NCI-H510A (cell line): ENCODE measurements at places on chromosomes 5 and 9.
A peak's percentile ranks its signal among the peaks of the same experiment; 100 is the strongest.

GRCh38 chr9:136711751-136712689 lies at the start of gene DIPK1B:
Gene DIPK1B (plus strand): TSS chr9:136712572. CDS start chr9:136712666, 94 bp downstream.
- DNase-seq, result peak; percentile 41

GRCh38 chr5:179407191-179408175 lies 62.2 kb upstream of the ADAMTS2 start:
- DNase-seq, result no peak

- DNase-seq, result no peak
Observed at GRCh38 chr9:135908754-135909204, 1.4 kb upstream of the CAMSAP1 start.

DNA sequence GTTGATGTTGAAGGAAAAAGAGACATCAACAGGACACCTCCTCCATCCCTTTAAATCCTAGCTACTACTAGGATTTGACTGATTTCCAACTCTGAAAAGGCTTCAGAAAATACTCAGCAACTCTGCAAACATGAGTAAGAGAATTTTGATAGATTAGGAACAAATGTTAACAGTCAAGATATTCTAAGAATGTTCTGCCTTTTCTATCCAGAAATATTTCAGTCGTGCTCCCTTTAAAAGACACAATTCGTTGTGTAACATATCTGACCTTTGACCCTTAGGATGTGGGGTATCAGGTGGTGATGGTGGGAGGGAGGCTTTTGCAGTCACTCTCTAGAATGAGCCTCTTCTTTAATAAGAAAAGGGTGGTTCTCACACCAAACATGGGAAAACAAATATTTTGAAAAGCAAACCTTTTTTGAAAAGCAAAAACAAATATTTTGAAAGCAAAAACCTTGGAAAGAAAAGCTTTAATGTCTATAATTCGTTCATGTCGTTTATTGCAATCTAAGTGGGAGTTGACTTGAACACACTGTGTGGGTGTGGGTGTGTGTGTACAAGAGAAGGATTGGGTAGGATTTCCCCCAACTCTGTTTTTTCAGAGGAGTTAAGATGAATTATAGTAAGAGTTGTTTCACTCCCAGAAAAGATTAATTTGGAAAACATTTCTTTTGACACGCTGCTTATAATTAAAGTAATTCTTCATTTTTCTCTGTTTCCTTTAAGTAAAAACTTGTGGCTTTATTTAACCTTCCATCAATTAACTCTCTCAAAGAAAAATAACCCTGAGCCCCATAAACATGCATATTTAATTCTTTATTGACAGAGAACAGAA lies 152.8 kb downstream of the TMEM167A start:
- DNase-seq, result no peak

- DNase-seq, result no peak
Observed at GRCh38 chr5:168156170-168156569, 135.3 kb upstream of the WWC1 start.

DNA sequence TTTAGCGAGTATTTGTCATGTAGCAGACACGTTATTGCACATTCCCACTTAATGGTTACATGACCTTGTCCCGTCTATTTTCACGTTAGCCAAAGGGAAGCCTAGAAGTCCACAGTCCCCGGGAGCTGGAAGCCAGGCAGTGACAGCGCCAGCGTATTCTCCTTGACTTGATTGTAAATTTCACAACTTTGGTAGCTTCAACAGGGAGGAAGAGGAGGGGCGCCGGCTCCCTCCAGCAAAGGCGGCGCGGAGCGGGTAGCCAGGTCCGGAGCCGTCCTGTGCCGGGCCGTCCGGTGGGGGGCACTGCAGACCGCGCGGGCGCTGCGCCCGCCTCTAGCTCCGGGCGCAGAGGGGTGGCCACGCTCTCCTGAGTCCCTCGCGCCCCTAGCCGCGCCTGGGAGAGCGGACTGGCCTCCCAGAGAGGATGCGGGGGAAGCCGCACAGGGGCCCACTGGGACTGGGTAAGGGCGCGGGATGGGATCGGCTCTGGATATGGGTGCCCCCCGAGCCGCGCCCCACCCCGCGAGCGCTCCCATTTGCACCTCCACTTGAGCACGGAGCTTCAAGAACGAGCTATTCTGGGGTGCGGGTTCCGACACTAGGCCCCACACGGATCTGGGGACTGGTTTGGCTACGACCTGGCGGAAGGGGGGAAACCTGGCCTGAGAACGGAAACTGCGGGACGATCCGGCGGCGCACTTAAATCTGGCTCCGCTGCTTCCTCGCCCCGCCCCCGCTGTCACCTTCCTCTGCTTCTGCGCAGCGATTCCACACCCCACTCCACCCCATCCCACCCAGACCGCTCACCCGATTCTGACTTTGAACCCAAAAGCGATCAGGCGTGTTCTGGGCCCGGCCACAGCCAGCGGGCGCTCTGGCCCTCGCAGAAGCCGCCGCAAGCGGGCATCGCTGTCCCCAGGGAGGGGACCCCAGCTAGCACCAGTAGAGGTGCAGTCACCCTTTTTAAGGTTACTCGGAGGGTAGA lies 23.8 kb downstream of the KLF4 start:
- peak; percentile 17 for DNase-seq

DNA sequence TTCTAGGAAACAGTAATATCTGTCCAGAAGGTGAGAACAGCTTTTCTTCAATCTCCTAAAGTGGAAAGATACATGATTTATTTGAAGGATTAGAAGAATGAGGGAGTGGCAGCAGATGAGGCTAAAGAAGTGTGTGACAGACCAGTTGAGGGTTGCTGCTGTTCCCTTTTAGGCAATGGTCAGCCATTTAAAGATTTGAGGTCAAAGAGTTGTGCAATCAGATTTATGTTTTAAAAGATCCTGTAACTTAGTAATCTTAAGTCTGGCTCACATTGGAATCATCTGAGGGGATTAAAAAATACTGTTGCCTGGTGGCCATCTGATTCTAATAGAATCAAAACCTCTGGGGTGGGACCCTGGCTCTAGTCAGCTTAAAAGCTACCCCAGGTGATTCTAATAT lies 4.3 kb upstream of the SGCD start:
- DNase-seq, result no peak

- no peak for DNase-seq
Observed at GRCh38 chr5:14219800-14220512, 76.8 kb downstream of the TRIO start.

- no peak for DNase-seq
Observed at GRCh38 chr9:105320568-105320967, 76.1 kb downstream of the SLC44A1 start.

DNA sequence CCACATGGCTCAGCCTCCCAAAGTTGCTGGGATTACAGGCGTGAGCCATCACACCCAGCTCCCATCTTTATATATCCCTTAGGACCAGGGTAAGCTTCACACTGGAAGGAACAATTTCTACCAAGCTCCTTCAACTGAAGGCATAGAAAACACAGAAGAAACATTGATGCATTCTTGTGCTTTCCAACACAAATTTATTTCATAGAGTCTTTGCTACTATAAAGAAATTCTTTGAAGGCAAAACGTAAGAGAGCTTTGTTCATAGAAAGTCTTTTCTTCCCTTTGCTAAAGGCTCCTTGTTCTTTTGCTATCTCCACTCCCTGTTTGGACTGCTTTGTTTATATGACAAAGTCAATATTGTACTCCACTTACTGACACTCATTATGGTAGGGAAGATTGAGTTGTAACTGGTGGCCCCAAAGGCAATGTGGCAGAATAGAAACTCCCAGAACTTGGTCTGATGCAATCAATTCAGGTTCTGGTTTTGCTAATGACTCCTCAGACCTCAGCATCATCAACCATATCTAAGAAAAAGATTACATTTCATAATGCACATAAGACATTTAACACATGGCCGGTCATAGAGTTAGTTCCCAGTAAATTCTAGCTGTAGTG lies 97.4 kb upstream of the CLINT1 start:
- no peak for DNase-seq

DNA sequence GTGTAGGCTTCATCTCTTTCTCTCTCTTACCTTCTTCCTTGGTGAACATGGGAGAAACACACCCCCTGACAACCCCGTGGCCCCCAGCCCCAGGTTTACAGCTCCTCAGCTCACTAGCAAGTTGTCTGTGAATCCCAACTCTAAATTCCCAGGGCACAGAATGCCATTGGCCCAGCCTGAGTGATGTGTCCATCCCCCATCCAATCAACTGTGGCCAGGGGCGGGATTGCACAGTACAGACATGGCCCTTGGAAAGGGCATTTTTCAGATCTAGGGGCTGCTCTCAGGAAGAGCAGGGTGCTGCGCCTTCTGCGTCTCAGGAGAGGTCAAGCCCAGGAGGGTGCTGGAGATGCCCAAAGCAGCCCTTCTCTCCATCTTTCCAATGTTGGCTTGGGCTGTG lies 48.2 kb upstream of the ASS1 start:
- no peak for DNase-seq

DNA sequence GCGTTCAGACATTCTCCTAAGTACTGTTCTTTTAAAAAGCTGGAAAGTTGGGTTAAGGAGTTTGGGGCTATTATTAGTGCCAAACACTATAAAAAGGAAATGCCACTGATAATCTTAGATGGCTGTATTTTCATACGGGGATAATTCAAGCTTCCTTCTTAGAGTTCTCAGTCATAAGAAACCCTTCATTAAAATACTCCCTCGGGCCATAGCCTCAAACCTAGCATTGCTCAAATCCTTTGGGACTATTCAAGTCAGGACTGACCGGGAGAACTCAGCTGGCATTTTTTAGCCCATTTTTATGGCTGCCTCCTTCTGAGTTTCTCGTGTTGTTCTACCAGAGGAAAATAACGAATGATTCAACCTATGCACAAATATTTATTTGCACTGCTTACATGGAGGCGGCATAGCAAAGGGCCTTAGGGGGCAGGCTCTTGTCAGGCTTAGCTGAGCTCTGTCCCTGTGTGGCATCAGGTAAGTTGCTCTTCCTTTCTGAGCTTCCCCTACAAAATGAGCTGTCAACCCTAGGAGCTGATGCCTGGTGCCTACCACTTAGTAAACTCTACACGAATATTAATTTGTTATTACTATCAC lies 33.5 kb upstream of the ADAM19 start:
- DNase-seq, result no peak

GRCh38 chr5:134124289-134125038 lies 10.0 kb downstream of the TCF7 start:
- DNase-seq, result no peak

GRCh38 chr5:168680395-168680794 lies 101.2 kb upstream of the PANK3 start:
- DNase-seq, result no peak

- DNase-seq, result no peak
Observed at GRCh38 chr9:77783518-77783917, 135.4 kb upstream of the GNA14 start.

DNA sequence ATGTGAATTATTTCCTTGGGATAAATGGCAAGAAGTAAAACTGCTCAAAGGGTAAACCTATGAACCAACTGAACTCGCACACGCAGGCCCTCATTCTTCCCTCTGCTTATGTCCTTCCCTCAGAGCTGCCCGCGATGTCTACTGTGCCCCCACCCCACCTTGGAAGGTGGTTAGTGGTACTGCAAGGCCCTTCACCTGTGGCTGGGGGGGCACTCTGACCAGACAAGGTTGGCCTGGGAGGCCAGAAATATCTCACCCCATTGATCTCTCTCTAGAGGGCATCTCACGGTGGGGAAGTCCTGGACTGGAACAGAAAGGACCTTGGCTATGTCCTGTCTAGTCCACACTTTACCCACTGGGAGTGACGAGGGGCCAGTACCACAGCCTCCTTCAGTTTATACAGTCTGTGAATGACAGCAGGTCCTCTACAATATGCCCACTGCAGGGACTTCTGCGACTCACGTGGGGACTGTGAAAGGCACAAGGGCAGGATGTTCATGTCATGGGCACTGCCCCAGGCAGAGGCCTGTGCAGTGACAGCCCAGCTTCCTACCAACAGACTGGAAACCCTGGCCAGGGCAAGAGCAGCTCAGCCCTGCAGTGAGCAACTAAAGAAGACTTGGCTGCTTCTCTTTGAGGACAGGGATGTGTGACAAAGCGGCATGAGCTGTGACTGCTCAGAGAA lies 56.8 kb upstream of the SYNPO start:
- DNase-seq, result no peak

GRCh38 chr9:132146575-132146974 lies 15.3 kb upstream of the NTNG2 start:
- DNase-seq, result no peak

GRCh38 chr9:36135741-36136271 lies 727 bp upstream of the GLIPR2 start:
- no peak for DNase-seq
